ENCODE measurements at places on chromosomes 7 and 10.

GRCh38 chr10:35214607-35215020 is 88.0 kb downstream of the CREM start:
- DNase-seq = no peak

GRCh38 chr7:146892151-146892550 is 775.5 kb downstream of the CNTNAP2 start:
- DNase-seq = peak; percentile 22

- no peak for DNase-seq
These were observed 82.5 kb upstream of the LRGUK start for GRCh38 chr7:134044682-134045081.

GRCh38 chr7:84076219-84076618 is 118.4 kb downstream of the SEMA3A start:
- DNase-seq = no peak

DNA sequence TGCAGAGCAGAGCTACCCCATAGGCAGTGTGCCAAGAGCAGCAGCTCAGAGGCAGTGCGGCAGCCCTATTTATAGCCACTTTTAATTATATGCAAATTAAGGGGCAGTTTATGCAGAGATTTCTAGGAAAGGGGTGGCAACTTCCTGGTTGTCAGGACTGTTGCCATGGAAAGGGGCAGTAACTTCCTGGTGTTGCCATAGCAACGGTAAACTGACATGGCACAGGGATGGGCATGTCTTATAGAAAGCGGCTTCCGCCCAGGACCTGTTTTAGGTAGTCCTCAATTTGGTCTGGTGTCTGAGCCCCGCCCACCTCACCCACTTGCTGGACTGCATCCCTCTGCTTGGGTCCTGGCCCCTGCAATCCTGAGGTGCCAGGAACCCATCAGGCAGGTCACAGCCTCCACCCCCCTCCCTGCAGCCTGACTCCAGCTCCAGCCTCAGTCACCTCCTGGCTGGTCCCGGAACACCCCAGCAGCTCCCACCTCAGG is 115.8 kb downstream of the TMEM130 start:
- DNase-seq = peak; percentile 82

DNA sequence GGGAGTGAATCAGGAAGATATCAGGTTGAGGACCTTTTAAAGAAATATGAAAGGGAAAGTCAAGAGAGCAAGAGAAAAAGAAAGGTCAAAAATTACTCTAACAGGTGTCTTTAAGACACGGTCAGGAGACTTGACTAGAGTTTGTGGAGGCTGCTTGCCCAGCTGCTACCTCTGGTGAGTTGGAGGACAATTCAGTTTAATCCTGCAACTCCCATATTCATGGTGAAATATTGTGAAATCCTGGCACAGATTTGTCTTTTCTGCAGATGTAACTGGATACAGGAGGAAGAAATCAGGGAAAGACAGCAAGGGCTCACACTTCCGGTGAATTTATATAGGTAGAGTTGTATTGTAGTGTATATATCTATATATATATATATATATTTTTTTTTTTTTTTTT is 93.5 kb downstream of the AKAP9 start:
- DNase-seq = no peak

GRCh38 chr10:48885376-48885775 is 54.3 kb downstream of the LRRC18 start:
- DNase-seq = peak; percentile 60

DNA sequence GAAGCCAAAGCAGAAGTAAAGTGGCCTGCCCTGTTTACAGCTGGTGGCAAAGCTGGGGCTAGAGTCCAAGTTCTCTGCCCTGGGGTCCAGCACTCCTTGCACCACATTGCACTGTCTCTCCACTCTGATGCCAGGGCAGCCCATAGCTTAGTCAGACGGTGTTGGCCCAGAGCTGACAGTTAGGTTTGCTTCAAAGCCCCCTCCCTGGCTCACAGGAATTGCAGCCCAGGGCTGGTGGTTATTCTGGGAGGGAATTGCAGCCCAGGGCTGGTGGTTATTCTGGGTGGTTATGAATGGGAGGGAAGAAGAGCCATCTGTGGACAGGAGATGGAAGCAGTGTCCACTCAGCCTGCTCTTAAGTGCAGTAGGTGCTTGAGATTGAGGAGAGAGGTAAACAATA is 88.9 kb downstream of the SCRN1 start:
- no peak for DNase-seq

DNA sequence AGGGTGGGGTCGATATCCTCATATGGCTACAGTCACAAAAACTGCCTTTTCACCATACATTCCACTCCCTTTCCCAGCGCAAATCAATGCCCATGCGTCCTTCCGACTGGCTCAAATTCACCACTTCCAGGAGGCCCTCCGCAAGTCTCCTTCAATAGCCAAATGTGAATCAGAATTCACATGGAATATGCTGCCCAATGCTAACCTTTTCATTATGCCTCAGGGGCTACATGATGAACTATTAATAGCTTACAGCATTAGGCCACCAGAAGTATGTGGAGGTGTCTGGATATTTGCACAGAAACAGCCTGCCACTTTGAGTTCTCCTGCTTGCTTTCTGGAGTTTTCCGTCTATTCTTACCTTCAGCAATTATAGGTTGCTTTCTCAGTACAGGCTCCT is 27.7 kb downstream of the RGS10 start:
- DNase-seq = no peak

- DNase-seq = no peak
These were observed 540.2 kb downstream of the GATA3 start for GRCh38 chr10:8594711-8595110.

DNA sequence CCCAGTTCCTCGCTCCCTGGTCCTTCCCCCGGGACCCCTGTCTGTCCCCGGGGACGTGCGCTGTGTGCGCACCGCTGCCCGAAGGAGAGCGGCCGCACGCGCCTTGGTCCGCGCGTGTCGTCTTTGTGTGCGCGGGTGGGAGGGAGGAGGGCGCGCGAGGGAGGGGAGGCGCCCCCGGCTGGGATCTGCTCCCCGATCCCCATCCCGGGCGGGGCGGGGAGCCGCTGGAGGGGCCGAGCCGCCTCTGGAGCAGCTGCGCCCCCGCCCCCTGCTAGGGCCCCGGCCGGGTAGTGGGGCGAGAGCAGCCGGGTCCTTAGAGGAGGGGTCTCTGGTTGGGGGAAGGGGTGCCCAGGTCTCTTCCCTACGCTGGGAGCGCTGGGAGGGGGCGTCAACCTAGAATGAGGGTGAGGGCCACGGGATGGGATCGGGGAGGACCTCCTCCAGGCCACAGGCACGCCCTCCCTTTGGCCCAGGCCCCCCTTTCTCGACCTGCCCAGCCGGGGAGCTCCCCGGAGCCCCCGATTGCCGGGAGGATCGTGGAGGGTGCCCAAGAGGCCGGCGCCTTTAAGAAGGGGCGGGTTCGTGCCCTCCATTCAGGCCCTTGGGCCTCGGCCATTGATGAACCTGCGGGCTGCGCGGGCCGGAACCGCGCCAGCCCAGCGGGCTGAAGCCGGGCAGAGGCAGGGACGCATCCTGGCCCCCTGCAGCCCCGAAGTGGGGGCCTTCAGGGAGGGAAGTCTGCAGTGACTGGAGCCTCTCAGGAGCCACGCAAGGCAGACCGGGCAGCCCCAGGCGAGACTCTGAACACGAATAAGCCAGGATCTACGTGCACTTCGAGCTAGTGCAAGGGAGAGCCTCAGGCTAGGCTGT is 678 bp downstream of the SH2B2 start:
- DNase-seq = peak; percentile 50

GRCh38 chr7:129089521-129090212 is 34.8 kb upstream of the TNPO3 start:
- no peak for DNase-seq

DNA sequence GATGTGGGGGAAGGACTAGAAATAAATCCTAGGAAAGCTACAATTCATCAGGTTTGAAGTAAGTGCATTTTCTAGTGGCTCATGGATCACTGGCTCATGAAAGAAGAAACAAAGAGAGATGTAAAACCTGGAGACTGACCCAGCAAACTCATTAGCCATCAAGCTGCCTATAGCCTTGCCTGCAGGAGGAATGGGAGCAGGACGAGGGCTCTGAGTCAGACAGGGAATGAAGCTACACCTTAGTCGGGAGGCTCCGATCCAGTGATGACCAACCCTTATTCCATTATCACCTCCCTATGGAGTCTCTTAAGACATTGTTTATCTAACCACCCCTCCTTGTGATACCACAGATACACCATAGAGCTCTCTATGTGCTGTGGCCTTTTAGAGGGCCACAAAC is 112.5 kb upstream of the WDR11 start:
- DNase-seq = peak; percentile 10

- DNase-seq = no peak
These were observed 61.4 kb upstream of the COMTD1 start for GRCh38 chr10:75297021-75297599.

DNA sequence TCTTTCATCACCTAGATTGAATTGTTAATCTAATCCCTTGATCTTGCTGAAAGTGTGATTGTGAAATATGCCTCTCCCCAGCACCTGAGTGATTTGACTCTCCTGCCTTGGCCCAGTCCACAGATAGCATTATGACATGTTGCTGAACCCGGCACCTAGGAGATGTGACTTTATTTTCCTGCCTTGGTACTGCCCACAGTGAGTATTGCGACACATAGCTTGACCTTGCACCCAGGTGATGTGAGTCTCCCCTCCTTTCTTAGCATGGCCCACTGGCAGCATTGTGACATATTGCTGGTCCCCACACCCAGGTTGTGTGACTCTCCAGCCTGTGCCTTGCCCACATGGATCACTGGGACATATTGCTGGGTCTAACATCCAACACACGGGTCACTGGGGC is 32.5 kb upstream of the ZNF107 start:
- DNase-seq = no peak

GRCh38 chr10:75538765-75539164 is 107.3 kb downstream of the LRMDA start:
- no peak for DNase-seq

DNA sequence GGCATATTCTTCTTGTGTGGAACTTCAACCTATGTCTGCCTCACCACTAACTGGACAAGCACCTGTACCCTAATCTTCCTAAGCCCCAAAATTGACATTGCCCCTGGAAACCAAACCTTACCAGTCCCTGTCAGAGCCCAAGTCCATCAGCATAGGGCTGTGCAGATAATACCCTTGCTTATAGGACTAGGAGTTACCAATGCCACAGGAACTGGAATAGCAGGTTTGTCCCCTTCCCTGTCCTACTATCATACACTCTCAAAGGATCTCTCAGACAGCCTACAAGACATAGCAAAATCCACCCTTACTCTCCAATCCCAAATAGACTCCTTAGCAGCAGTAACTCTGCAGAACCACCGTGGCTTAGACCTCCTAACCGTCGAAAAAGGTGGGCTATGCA is 19.8 kb downstream of the ZNF107 start:
- DNase-seq = no peak

GRCh38 chr10:97097084-97097433 is 88.7 kb downstream of the SLIT1 start:
- DNase-seq = no peak

- no peak for DNase-seq
These were observed 210.5 kb downstream of the CHCHD3 start for GRCh38 chr7:132871419-132871818.

DNA sequence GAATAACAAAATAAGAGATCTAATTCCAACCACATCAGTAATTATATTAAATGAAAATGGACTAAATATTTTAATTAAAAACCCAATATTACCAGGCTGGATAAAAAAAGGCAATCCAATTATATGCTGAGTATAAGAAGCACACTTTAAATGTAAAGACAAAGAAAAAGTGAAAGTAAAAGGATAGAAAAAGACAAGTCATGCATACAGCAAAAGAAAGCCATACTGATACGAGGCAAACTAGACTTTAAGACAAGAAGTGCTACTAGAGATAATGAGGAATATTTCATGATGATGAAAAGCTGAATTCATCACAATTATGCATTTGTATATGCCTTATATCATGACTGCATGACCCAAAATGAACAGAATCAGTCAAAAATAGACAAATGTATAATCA is 628.6 kb downstream of the PHTF2 start:
- DNase-seq = no peak

- no peak for DNase-seq
These were observed 594 bp upstream of the RP9 start for GRCh38 chr7:33109758-33110238.

GRCh38 chr7:48438206-48438605 is 266.9 kb downstream of the ABCA13 start:
- DNase-seq = no peak

DNA sequence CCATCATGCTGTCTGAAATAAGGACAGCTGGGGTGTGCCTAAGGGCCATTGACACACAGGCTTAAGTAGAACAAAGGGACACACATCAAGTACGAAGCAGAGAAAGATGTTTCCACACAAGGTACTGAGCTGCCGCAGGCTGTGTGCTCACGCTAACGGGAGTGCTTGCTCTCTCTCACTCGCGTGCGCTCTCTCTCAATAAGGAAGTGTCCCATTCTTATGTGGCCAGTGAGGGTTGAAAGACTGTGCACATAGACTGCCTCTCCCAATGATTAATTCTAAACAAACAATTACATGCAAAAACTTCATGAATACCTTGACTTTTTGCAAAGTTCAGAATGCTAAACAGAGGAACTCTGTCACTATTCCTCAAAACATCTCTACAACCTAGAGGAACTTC is 29.9 kb downstream of the DCLRE1C start:
- DNase-seq = no peak

DNA sequence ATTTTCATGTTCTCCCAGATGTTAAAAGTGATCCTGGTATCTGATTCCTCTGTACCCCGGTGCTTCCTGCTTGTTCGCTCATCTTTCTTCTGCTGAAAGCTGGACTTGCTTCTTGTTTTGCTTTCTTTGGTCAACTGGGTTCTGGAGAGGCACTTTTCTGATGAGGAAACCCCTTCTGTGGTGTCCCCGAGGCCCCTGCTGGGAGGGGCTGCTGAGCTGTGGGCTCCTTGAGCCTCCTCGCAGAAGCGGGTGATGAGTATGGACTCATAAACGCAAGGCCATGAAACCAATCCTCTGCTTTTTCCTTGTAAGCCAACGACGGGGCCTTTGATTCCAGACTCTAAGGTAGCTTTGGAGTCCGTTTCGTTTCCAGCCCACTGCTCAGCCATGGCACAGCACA is 7.8 kb downstream of the WIPI2 start:
- DNase-seq = no peak

GRCh38 chr7:36667007-36667745 is 57.1 kb downstream of the AOAH start:
- DNase-seq = no peak

DNA sequence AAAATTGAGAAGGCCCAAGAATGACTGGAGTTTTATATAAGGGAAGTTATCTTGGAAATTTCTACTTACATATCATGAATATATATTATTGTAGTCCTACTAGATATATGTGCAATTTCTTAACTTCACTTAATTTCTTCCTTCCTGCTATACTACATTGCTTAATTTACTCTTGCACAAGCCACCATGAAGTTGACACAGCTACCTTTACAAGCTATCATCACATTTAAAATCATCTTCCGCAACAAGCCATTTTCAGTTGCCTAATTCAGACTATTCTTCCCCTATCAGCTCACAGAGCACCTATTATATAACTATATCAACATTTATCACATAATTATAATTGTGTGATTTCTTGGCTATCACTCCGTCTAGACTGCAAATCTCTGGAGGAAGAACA is 418.4 kb downstream of the PARD3 start:
- no peak for DNase-seq

GRCh38 chr7:47142169-47142866 is 439.6 kb downstream of the TNS3 start:
- DNase-seq = no peak

- no peak for DNase-seq
These were observed 10.4 kb downstream of the FFAR4 start for GRCh38 chr10:93576888-93577287.

All from iPS-NIHi11 (cell line).